ENCODE measurements at places on chromosomes 16 and 17.

DNA sequence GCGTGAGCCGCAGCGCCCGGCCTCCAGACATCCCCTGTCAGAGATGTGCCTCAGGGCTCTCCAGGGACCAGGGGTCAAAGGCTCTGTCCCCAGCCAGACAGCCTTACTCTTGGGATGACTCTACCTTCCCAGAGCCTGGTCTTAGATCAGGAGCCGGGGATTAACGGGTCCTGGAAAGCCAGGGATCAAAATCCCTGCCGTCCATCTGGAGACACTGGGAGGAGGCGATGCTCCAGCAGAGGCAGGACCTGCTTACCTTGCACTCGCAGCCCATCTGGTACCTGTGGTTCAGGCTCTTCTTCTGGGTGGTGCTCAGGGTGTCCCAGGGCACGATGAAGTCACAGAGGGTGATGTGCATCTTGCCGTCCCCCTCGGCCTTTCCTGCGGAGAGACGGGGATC is 16.7 kb upstream of the USP36 start:
- no peak for DNase-seq

DNA sequence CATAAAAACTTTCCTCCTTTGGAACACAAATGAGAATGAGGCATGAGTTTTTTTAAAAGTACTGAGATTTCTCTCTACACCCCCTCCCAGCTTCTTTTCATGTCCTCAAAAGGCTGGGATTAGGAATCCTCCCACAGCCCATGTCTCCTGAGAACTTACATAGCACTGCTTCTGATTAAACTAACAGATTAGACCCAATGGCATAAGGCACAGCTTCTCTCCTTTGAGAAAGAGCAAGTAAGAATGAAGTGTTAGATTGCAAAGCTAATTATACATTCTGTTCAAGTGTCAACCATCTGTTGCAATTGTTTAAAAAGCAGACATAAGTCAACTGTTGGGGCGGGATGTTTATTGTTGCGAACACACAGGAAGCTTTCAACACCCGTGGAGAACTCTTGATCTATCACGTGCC is 715.1 kb downstream of the CDH11 start:
- no peak for DNase-seq

GRCh38 chr16:63061319-63061718 is 1025.1 kb upstream of the CDH8 start:
- DNase-seq: no peak

DNA sequence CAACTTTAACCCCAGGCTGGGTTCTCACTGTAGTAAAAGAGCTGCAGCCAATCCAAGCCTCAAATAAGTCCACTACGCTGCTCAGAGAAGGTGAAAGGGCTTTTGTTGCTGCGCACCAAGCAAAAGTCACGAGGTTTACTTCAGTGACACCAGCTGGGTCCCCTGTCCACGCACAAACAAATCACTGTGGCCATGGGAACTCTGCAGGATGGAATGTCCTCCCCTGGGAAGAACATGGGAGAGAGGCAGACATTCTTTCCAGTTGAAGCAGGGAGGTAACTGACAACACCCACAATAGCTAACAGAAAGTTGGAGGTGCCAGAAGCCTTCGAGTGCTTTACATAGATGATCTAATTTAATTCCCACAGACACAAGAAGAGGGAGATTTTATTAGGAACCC is 181.9 kb downstream of the PMP22 start:
- DNase-seq: no peak

GRCh38 chr16:2422123-2422867 is 7.0 kb upstream of the CCNF start:
- DNase-seq: no peak

DNA sequence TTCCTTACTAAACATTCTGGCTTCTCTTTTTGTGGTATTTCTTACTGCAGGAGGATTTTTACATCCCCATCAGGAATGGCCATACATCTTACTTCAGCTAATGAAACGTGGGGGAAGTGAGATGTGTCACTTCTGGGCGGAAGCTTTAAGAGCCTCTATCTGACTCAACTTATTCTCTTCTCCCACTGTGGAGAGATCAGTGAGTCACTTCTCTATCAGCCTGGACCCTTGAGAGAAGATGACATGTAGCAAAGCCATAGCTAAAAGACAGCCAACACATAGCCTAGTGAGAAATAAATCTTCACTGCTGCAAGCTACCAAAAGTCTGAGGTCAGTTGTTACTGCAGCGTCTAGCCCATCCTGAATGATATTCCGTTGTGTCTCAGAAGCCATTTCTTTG is 1066.7 kb upstream of the RBFOX1 start:
- no peak for DNase-seq

- DNase-seq: no peak
These were observed 35.8 kb downstream of the TEKT5 start for GRCh38 chr16:10658943-10659342.

DNA sequence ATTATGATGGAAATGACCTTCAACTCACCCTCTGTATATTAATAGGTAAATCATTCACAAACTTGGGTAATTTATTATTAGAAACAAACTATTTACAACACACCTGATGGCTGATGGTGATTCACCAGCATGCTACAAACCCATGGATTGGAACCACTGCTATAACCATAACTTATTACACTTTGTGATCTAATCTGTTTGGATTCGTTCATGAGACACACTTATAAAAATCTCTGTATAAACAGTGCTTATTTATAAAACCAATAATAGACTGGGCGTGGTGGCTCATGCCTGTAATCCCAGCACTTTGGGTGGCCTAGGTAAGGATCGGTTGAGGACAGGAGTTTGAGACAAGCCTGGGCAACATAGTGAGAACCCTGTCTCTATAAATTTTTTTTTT is 16.0 kb downstream of the SMIM36 start:
- DNase-seq: no peak

GRCh38 chr16:30722916-30723315 is 23.9 kb downstream of the SRCAP start:
- no peak for DNase-seq

DNA sequence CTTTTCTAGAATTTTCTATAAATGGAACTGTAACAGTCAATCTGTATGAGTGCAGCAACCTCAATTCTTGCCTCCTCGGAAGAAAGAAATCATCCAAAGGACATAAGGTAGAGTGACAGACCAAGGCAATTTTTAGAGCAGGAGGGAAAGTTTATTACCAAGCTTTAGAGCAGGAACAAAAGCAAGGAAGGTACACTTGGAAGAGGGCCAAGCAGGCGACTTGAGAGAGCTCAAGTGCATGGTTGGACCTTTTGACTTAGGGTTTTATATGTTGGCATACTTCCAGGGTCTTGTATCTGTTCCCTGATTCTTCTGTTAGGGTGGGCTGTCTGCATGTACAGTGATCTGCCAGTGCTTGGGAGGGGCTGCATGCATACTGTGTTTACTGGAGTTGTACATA is 50.3 kb downstream of the SCNN1G start:
- DNase-seq: peak; percentile 45

DNA sequence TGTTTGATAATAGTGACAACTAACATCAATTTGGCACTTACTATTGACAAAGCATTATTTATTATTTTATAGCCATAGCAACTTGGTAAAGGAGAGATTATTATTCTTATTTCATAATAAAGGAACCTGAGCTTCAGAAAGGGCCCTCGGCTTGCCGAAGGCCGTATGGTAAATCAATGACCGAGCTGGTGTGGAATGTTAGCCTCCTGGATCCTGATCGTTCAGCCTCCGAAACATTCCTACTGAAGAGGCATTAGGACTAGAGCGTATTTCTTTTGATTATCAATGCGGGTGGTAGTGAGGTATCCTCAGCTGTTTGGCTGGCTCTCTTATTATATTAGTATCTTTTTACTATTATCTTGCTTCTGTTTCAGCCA is 199.3 kb upstream of the TBX2 start:
- DNase-seq: no peak

GRCh38 chr17:58436805-58437239 is 19.5 kb upstream of the RNF43 start:
- DNase-seq: no peak

- no peak for DNase-seq
These were observed 21.7 kb upstream of the USP36 start for GRCh38 chr17:78862073-78863023.

DNA sequence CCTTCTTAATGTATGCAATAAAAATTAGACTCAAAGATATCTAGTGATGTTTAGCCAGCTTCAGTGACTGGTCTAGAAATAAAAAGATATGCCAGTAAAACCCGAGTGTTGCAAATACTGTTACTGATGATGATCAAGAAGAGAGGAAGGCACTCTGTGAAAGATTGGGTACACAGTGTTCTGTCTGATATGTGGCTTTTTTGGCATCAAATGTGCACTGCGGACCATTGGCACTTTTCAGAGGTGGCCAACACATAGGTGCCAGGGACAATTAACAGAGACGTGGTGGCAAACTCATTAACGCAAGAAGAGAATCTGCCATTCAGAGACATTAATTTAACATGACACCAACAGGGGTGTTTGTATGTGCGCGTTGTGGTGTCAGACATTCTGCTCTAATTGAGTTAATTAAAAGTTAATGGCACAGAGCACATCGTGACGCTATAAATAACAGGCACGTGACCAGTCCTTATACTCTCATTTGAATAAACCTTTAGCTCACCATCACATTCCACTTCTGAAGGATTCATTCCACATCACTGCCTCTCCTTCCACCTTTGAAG is 549.3 kb upstream of the HSBP1 start:
- DNase-seq: no peak

- no peak for DNase-seq
These were observed 723 bp downstream of the NTHL1 start for GRCh38 chr16:2046893-2047329.

GRCh38 chr17:67785122-67785477 is 40.2 kb upstream of the BPTF start:
- DNase-seq: no peak

DNA sequence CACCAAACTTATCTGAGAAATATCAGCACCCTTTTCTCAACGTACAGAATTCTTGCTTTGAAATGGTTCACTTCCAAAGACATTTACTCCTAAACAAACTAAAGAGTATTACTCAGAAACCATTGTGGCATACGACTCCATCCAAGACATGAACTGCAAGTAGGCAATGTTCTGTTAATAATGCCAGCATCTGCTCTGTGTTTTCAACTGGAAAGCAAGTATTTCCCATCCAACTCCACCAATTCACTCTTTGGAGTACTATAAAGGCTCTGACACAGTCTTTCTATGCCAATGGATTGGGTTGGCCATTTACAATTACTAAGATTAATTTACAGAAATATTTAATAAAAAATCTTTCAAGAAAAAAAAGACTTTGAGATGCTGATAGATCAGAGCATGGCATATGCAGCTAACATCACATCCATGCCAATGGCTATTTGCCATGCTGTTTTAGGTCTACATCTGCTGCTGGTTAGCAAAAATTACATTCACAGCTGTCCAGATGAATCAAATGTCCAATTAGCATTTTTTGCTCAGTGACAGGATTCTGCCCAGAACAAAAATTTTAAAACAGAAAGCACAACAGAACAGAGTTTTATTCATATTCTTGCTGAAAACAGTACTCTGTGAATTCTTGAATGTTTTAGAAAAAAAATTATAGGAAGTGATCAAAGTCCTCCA is 65.9 kb upstream of the HLF start:
- DNase-seq: no peak

GRCh38 chr17:45221081-45222013 is at the start of gene FMNL1:
FMNL1 (plus strand) TSS chr17:45221885; CDS start chr17:45222125, 240 bp downstream.
- no peak for DNase-seq

- no peak for DNase-seq
These were observed 70.0 kb downstream of the MSI2 start for GRCh38 chr17:57326336-57326735.

- no peak for DNase-seq
These were observed 376.5 kb upstream of the CDH5 start for GRCh38 chr16:65989861-65990604.

- DNase-seq: no peak
These were observed 38.6 kb downstream of the LITAFD start for GRCh38 chr16:8920645-8921346.

DNA sequence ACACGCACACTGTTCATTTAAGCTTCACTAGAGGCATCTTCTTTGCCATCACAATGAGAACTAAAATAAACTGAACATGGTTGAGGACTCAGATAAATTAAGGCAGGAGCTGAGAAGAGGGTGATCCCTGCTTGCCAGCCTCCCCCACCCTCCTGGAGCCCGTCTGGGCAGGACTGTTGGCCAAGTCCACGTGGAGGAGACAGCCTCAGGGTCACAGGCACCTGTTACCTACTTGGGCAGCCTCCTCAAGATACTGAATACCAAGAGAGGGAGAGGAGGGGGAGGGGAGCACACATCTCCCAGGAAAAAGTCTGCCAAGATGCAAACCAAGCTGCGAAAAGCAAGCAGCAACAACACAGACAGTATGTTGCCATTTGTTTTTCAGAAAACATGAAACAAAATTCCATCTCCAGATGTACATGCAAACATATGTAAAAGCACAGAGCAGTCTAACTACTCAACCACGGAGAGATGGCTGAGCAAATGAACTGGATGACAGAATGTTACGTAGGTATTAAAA is 67.4 kb downstream of the SLC39A11 start:
- no peak for DNase-seq

DNA sequence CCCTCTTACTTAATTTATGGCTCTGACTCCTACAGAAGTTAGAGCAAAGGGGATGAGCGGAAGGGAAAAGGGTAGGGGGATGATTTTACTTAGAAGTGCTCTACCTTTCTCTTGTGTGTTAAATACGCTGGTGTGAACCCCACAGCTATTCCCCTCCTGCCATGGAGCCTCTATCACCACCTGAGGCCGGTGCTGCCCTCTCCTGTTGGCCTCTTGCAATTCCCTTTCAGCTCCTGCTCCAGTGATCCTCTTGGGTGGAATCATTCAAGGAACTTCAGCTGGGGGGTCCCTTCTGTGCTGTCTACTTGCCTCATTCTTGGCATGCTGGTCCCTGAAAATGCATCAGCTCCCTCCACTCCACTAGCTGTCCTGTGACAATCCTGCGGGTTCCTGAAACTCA is 41.8 kb upstream of the CDH8 start:
- no peak for DNase-seq
